ENCODE measurements at places on chromosomes 2 and 18.

GRCh38 chr2:169561364-169561763 is 12.3 kb downstream of the FASTKD1 start:
- no peak for DNase-seq

GRCh38 chr2:223260681-223261080 is 208.7 kb downstream of the KCNE4 start:
- no peak for DNase-seq

DNA sequence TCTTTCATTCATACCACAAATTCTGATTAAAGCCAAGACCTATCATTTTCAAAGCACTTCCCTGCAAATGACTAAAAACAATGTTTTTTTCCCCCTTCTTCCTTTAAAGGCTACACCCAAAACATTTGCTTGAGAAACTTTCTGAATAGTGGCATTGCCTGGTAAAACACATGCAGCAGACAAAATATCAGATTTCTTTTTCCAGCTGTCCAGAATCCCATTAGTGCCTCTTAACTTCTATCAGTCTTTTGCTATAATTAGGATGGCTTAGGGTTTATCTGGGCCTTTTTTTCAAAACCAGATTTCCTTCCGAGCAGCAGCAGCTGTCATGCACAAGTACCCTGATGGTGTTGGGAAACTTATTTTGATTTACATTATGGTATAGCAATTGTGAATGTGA is 50.6 kb downstream of the ALPK2 start:
- no peak for DNase-seq

- DNase-seq = peak; percentile 20
Measured at GRCh38 chr2:171086352-171087290, 74.1 kb downstream of the TLK1 start.

DNA sequence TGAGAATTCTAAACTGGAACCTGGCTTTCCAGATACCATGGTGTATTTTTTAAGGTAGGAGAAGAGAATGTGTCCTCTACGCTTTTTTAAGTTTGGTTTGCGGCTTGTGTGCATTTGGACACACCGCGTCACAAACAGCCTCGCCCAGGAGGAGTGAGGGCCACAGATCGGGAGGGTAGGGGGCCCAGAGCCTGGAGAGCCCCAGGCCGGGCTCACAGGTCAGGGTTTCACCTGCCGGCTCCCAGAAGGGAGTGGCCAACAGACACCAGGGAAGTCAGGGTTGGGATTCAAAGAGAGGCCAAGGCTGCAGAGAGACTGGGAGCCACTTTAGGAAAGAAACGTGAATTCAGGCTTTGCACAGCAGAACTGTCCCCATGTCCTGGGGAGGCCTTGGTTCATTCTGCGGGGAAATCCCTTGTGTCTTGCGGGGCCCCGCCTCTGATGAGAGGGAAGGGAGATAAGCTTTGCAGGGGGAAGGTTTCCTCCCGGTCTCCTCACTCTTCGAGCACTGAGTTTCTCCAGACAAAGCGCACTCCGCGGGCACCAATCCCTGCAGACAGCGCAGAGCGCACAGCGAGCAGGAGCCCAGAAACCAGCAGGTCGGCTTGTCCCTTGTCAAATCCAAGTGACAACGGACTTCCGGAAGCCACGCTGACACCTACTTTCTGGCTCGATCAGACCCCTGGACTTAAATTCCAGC is 2.0 kb upstream of the TUBB6 start:
- no peak for DNase-seq

DNA sequence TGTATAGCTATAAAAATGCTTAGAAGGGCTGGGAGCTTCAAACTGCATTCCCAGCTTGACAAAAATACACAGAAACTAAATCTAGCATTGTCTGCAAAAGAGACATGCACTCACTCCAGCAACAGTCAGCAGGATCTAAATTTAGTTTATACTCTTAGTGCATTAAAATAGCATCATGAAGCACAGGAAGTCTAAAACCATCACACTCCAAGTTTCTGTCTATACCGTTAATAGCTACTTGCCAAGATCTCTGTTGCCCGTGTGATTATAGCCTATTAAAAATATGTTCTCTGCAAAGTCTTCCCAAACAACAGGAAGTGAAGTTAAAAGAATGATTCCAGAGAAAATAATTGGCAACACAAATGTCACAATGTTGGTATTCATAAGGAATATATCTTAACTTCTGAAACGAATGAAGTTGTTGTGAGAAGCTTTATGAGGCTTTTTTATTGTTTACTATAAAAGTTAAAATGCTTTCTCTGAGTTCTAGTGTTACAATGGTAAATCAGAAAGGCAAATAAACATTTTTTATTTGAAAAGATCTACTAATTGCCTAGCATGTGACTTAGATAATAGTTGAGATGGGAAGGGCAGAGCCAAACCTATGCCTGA is 184.2 kb downstream of the ZNF385B start:
- peak; percentile 72 for DNase-seq
